EL (cell line): ENCODE measurements at places on chromosomes 13 and 19.

DNA sequence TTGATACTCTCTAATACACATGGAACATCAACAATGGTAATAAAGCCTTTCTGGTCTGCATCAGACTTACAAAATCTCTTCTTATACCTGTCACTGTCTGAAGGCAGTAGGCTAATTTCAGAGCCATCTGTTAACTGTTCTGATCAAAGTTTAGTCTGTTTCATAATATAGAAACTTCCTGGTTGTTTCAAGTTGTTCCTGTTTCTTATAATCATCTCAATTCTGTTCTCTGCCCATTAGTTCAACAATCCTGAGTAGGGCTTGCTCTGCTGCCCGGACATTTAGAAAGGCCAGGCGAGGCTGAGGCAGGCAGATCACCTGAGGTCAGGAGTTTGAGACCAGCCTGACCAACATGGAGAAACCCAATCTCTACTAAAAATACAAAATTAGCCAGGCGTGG, 5.4 kb upstream of the ZSCAN5A start:
- no peak for DNase-seq

- DNase-seq: peak; percentile 91
Measured at GRCh38 chr13:30159446-30159839, 147.9 kb downstream of the KATNAL1 start.

DNA sequence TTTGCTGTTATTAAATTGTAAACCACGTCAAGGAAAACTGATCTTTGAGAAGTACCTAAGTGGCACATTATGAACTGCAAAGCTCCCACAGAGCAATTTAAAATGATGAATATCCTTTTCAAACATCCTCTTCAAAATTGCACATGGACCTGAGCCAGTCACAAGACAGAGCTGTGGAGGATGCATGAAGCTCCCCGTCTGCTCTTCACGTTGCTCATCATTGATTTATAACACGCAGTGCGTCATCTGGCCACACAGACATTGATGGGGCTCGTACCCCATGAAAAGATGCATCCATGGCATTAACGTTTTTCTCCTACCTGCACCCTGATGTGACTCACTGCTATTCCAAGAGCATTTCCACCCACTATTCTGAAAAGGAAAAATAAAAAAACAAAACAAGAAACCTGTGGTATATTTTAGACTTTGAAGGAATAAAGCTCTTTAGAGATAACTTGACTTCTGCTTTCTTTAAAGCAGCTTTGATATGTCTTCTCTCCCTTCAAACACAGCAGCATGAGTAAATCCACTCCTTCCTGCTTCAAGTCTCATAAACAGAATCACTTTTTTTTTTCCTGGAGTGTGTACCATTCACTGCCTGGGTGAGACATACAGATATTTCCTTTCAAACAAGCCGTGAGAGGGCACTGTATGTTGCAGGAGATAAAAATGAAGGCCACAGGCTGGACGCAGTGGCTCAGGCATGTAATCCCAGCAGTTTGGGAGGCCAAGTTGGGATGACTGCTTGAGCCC, 7.2 kb upstream of the SERTM1 start:
- no peak for DNase-seq

GRCh38 chr19:40752257-40752781, 1.3 kb downstream of the SNRPA start:
- DNase-seq: no peak

- no peak for DNase-seq
Measured at GRCh38 chr13:84867246-84867645, 932.0 kb downstream of the SLITRK6 start.

GRCh38 chr13:42494157-42494556, 79.8 kb upstream of the TNFSF11 start:
- DNase-seq: no peak

GRCh38 chr19:42281146-42281826, 12.2 kb downstream of the CIC start:
- DNase-seq: peak; percentile 47

DNA sequence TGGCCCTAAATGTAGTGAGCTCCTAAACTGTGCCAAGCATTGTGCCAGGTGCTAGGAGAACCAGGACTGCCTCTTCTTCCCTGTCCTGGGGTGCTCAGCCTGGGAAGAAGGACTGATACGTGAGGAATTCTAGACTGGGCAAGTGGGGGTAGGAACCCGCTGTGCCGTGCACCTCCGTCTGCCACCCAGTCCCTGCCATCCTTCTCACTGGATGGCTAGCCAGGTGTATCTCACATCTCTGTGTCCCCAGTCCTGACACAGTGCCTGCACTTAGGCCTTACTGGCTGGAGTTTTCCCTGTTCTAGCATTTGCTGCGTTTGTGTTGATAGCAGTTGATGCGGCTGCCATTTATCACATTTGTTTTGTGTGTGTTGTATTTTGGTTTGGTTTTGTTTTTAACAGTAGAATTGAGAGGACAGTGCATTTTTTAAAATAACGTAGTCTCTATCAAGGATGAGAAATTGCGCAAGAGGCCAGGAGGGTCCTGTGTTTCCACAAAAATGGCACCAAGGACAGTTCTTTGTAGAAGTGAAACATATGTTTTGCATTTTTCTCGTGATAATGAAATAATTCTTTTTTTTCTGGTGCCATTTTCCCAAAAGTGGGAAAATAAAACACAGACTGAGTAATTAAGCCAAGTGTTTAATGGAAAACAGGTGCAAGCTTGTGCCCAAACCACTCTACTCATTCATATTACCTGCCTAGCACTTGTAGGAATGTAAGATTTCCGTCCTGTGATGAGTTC, 4.7 kb upstream of the GPR183 start:
- no peak for DNase-seq

DNA sequence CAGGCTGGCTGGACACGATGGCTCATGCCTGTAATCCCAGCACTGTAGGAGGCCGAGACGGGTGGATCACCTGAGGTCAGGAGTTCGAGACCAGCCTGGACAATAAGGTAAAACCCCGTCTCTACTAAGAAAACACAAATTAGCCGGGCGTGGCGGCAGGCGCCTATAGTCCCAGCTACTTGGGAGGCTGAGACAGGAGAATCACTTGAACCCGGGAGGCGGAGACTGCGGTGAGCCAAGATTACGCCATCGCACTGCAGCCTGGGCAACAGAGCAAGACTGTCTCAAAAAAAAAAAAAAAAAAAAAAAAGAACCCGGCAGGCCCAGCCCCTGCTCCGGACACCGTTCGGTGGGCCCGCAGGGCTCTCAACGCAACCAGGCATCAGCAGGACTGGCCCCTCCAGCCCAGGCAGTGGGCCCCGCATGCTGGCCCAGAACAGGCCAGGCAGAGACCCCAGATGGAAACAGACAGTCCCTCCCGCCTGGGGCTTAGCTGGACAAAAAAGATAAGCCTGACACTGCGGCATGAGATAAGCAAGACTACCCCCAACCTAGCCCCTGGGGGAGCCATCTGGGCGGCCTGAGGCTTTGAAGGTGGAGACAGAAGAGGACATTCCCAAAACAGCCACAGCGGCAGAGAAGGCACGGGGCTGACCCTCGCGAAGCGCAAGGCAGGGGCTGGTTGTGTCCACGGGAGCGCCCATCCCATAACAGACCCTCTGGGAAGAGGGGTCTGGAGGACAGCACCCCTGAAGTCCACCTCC, 11.6 kb downstream of the REXO1 start:
- no peak for DNase-seq

GRCh38 chr13:99258946-99259345, 767 bp upstream of the GPR18 start:
- DNase-seq: no peak

GRCh38 chr13:61648547-61648946, 232.9 kb upstream of the PCDH20 start:
- DNase-seq: no peak
